Fibroblast of skin of left biceps (primary cell): ENCODE measurements at places on chromosomes 12 and 14.
A peak's percentile ranks its signal among the peaks of the same experiment; 100 is the strongest.

- DNase-seq: no peak
Observed at GRCh38 chr14:99781091-99781490, 12.1 kb upstream of the EML1 start.

DNA sequence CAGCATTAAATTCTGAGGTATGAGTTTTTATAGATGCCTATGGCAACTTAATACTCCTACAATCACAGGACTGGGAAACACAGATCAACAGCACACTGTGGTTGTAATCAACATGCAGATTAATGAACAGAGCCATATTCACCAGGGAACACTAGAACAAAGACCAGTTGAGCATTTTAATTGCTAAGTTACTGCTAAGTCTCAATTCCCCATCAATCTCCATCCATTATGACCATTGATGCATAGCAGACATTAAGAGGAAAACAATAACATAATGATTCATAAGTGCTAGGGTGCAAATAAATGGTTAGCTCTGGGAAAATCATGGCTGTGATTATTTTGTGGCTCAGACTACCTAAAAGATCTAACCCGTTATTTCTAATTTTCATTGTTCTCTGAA lies 505.6 kb downstream of the TRHDE start:
- DNase-seq: no peak

GRCh38 chr12:122282061-122282460 lies 15.8 kb upstream of the VPS33A start:
- peak; percentile 57 for DNase-seq

DNA sequence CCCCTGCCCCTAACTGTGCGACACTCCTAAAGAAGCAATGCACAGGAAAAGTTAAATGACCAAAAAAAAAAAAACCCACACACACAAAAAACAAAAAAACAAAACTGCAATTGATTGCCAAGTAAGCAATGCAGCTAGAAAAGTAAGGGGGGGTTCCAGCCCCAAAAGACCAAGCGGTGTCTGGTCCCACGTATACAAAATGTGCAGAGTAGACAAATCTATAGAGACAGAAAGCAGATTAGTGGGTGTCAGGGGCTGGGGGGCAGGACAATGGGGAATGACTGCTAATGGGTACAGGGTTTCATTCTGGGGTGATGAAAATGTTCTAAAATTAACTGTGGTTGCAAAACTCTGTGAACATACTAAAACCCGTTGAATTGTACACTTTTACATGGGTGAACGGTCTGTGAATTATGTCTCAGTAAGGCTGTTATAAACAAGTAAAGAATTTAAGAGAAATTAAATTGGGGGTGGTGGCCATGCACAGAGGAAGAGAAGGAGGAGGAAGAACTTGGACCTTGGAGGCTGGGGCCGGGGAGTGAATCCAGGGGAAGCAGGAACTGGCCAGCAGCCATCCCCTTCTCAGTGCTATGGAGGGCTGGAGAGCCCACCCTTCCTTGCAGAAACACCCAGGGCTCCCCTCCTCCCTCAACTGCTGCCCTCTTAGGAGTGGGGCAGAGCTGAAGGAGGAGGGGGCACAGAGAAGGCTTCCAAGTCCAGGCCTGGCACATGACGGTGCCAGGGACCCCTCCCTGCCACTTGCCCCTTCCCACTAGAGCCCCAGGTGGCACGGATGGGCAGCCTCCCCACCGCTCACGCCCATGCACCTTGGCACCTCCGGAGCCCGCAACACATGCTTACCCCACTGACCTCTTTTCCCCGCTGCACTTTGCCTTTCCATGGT lies 45.4 kb downstream of the KDM2B start:
- no peak for DNase-seq

GRCh38 chr14:81323093-81323492 lies 77.0 kb downstream of the STON2 start:
- DNase-seq: no peak

- no peak for DNase-seq
Observed at GRCh38 chr12:50042693-50043092, 14.7 kb upstream of the ASIC1 start.

DNA sequence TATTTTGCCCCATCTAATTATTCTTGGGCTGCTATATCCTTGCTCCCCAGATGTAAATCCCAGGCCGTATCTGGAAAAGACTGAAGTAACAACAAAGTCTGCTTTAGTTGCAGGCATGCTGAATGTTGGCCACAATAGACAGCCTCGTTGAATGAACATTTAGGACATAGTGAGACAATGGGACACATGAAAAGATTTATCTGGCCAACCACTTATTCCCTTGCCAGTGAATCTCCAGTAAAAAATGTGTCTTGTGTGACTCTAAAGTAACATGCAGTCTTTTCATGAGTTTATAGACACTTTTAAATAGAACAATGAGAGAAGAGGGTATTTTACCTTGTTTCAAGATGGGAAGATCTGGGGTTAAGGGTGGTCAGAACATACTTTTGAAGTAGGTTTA lies 60.2 kb upstream of the STXBP6 start:
- no peak for DNase-seq

- no peak for DNase-seq
Observed at GRCh38 chr12:131101703-131102492, 148.2 kb downstream of the ADGRD1 start.

GRCh38 chr14:27315477-27315876 lies 717.6 kb upstream of the NOVA1 start:
- DNase-seq: no peak

DNA sequence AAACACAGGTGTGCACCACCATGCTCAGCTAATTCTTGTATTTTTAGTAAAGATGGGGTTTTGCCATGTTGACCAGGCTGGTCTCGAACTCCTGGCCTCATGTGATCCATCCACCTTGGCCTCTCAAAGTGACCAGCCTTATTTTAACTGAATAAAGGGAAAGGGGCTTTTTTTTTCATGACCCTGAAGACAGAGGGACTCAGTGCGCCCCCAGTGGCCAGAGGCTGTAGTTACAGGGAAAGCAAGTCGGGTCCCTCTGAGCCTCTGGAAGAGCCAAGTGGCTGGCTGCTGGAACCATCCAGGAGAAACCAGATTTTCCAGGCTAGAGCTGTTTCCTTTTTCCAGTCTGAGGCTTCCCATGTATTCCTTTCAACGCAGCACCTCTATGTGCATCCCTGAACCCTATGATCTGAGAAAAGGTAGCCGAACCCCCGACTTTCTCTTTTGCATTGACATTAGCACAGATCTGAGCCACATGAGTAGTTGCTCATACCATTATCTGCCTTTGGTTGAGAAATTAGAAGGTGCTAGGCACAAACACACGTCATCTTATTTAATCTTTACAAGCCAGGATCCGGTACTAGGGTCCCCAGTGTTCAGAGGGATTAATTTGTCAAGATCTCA lies 342.7 kb downstream of the CACNA1C start:
- no peak for DNase-seq
